ENCODE measurements at places on chromosomes 11 and 22.
A peak's percentile ranks its signal among the peaks of the same experiment; 100 is the strongest.

DNA sequence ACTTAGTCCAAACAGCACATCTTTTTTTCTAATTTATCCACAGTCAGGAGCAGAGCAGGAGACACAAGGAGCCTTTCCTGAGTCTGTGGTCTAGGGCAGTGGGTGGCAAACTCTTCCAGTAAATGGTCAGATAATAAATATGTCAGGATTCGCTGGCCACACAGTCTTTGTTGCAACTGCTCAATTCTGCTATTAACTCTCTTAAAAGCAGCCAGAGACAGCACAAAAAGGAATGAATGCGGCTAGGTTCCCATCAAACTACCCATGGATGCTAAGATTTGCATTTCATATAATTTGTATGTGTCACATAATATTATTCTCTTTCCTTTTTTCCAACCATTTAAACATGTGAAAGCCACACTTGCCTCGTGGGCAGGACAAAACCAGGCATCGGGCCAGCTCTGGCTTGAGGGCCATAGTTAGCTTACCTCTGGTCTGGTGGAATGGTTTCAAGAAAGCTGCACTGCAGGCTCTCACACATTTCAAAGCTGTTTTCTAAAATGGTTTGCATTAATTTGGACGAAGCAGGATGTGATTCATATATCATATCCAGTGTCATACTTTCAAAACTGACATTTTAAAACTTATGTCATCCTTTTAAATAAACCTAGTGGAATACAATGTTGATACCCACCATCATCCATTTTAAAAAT is 64.7 kb upstream of the CD5 start:
- peak; percentile 48 for DNase-seq

DNA sequence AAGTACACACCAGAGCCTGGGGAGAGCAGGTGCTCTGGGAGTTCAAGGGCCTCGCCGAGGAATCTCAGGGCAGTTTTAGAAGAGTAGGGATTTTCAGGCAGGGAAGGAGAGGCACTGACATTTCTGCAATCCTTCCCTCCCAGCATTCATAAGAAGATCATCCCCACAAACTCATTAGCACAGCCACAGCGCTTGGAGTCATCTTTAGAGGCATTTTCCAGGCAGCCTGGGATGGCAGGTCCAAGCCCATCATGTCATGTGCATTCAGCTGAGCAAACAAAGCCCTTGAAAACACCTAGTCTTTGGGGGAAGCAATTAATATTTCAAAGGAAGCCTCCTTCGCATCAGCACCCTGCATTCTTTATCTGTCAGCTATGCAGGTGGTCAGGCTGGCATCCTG is 43.8 kb downstream of the MAP6 start:
- no peak for DNase-seq

DNA sequence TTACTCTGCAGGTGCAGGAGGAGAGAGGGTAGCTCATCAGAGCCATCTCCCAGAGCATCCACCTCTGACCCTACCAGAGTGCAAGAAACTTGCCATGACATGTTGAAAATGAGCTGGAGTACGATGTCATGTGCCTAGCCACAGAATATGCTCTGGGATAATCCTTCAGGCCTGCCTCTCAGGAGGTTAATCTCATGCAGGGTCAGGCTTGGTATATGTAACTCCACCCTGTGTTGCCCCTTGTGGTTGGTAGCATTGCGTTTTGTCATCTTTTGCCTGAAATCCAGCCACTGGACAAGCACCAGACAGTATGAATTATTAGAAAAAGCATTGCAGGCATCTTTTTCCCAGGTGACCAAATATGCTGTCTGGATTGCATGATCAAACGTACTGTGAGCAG is 36.2 kb downstream of the CNTF start:
- no peak for DNase-seq

- peak; percentile 98 for DNase-seq
Measured at GRCh38 chr11:102346748-102347461, at the start of gene BIRC2. TSS of gene BIRC2 (plus strand) at chr11:102347214. CDS start at chr11:102349855, 2,641 bp downstream.

DNA sequence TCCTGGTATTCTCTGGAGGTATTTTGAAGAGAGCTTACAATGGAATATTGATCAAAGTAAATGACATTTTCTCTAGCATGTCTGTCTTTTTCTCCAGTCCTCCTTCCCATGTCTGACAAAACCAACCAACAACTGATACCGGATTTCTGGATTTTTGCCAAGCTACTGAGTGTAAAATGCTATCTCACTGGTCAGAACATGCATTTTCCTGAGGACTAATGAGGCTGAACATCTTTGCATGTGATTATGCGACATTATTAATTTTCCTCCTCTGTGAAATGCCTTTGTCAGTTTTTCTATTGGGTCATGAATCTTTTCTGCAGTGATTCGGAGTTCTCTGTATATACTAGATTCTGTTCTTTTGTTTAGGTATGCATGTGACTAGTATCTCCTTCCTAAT is 51.4 kb downstream of the CDON start:
- no peak for DNase-seq

GRCh38 chr11:105137286-105137685 is 2.3 kb downstream of the CARD18 start:
- DNase-seq = no peak

- no peak for DNase-seq
Measured at GRCh38 chr11:110777775-110778174, 65.5 kb upstream of the ARHGAP20 start.

- DNase-seq = no peak
Measured at GRCh38 chr11:26950260-26950719, 43.6 kb upstream of the FIBIN start.

DNA sequence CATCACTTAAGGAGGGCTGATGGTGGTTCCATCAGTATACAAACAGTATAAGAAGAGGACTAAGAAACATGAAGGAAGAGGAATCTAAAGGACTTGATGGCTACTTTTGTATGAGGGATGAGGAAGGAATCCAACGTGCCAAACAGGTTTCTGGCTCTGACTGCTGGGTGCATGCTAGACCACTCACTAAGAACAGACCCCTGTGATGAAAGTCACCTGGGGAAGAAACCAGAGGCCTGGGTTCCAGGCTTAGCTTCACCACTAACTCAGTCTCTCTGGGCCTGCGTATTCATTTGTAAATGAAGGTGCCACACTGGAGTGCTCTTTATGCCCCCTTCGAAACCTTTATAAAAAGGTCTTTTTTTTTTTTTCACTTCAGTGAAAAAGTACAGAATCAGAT is 55.1 kb downstream of the AAMDC start:
- no peak for DNase-seq

GRCh38 chr11:123549926-123550917 is 104.2 kb downstream of the SCN3B start:
- peak; percentile 24 for DNase-seq

- DNase-seq = no peak
Measured at GRCh38 chr11:83954780-83955179, 668.6 kb upstream of the CCDC90B start.

DNA sequence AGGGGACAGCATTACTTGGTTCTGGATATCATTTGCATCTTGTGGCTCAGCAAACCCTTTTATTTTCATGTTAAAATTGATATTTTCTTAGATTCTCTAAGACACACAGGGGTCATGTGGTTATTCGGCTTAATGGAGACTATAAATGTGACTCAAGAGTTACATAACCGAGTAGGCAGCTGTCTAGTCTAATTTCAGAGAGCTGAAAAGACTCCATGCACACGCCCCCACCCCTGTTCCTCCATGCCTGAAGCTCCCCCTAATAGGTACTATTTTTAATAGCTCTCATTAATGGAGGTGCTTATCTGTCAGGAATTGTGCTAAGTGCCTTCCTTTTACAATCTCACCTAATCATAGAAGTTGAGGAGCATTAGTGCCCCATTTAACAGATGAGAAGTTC is 189.2 kb upstream of the ARHGAP20 start:
- no peak for DNase-seq

GRCh38 chr11:95727620-95728019 is 62.0 kb downstream of the FAM76B start:
- no peak for DNase-seq

DNA sequence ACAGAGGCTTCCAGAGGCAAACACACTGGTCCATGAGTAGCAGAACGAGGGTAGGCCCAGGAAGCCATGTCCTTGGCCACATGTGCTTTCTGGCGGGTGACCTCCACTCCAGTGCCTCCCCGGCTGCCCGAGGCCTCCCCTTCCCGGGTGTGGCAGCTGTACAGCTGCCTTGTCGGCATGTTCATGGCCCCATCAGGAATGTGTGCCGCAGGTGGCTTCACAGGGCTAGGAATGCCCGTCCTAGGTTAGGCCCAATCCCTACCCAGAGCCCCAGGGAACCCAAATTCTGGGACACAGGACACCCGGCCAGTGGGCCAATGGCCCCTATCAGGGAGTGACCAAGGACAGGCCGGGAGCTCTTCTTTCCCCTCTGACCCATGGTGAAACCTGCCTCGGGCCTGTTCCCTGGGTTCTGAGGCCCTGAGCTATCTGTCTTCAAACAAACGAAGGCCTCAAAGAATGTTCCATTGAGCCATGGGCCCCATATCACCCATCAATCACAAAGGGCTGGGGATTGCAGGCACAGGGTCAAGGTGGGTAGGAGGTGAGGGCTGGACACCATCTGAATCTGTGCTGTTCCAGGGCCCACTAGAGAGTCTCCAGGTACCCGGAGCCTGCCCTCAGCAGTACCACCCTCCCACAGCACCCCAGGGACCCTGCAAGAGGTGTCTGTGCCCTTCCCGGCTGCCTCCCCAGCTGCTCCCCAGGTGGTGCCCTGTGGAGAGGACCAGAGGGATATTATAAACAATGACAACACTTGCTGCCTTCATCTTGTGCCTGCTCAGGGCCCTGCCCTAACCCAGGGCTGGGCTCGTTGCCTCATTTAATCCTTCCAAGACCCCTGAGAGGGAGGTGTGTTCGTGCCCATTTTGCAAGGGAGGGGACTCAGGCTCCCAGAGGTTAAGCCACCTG is 4.0 kb upstream of the CDKN1C start:
- DNase-seq = no peak

Measured in activated T-cell treated with anti-CD3 and anti-CD28 coated beads, Interleukin-2, amount 50 U/mL, for 48 hours (primary cell).